ENCODE measurements at places on chromosomes 4 and X.

- no peak for DNase-seq
Measured at GRCh38 chr4:166021617-166022016, 148.6 kb downstream of the TLL1 start.

- DNase-seq = no peak
Measured at GRCh38 chr4:185017964-185018772, at the start of gene HELT. Gene HELT (plus strand): TSS chr4:185018490. CDS start chr4:185018929, 439 bp downstream.

- DNase-seq = no peak
Measured at GRCh38 chrX:10949541-10949940, 161.6 kb upstream of the HCCS start.

DNA sequence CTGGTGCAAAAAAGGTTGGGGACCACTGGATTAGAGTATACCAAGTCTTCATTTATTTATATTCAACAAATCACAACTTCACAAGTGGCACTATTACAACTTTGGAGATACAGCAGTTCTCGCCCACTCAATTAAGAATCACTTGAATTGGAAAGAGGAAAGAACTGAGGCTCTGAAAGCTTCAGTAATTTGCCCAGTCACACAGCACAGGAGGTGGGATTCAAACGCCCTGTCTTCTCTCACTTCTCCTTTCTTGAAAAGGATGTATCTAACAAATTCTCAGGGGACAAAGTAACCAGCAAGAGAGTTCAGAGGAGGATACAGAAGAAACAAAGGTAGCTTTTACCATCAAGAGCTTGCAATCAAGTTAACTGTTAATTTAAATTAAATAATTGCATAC, 12.4 kb downstream of the SMIM14 start:
- DNase-seq = no peak

GRCh38 chr4:95957054-95957453, 117.2 kb downstream of the PDHA2 start:
- DNase-seq = no peak

GRCh38 chrX:38500866-38501265, 60.5 kb upstream of the TSPAN7 start:
- DNase-seq = no peak

DNA sequence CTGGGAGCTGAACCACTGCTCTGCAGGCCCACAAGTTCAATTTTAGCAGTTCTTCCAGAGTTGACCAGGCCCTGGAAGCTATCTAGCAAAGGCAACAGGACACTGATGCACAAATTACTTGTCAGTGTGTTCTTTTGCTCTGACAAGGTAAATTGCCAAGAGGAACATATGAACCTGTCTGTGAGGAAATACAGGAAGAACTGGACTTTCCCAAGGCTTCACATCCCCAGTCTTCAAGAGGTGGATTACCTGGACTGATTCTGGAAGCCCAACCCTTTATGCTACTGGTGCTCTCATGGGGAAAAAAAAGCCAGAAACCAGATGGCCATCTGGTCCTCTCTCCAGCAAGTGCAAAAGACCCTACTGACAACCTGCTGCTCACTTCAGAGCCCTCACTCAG, 1.9 kb upstream of the TMEM185A start:
- no peak for DNase-seq

DNA sequence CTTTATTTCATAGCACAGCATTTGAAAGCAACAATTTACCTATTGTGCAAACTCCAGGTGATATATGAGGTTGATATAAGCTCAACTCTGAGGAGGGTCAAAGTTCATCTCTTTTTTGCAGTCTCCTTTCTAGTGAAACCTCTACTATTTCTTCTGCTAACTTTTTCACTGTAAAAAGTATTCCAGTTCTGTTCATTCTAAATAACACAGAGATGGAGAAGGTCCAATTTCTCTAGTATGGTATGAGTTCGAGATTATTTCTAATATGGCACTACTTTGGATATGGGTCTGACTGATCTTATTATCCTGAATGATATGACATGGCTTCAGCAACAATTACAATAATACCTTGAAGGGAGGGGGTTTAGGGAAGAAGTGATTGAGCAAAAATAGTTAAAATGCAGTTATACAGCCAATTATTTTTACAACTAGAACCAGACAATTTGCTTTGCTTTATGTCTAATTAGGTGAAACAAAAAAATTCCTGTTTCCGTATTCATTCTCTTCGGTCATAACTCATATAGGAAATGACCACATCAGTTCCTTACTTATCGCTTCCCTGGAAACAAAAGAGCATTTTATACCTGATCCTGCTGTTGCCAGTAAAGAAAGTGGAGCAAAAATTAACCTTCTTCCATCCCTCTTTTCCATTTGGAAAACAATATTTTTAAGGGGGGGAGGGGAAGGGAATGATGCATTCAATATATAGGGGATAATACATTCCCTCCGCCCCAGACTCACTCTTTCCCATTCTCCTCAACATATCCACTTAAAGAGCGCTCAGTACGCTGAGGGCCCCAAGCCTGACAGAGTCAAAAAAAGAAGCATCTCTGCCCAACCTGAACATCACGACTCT, 1.0 kb downstream of the TBC1D9 start:
- DNase-seq = no peak

GRCh38 chrX:150262456-150262855, 100.7 kb upstream of the MAMLD1 start:
- no peak for DNase-seq

DNA sequence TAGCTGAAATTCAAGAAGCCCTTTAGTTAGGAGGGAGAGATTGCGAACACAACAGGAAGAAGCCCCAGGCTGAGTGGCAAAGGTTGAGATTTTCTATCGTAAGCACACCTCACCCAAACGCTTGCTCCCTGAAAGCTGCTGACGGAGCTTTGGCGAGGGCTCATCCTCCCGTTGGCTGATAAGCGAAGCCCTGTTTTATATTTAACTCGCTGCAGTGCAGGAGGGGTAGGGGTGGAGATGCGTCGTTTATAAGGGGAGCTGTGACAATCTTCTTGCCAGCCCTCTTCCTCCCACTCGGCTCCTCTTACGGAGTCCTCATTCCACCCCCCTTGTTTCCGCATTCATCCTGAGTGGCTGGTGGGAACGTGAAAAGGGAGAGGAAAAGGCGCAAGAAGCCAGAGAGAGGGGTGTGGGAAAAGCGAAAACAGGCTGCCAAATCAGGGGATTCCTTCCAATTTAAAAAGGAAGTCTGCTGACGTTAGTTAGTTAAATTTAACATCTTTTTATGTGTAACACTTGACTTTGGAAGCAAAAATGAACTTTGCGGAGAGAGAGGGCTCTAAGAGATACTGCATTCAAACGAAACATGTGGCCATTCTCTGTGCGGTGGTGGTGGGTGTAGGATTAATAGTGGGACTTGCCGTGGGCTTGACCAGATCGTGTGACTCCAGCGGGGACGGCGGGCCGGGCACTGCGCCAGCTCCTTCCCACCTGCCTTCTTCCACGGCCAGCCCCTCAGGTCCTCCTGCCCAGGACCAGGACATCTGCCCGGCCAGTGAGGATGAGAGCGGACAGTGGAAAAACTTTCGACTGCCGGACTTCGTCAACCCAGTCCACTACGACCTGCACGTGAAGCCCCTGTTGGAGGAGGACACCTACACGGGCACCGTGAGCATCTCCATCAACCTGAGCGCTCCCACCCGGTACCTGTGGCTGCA, at the start of gene ENPEP:
Gene ENPEP, plus strand, starts transcription at position 275 of the 938 bp plus-strand sequence. Its CDS starts 260 bp downstream, at position 535.
- no peak for DNase-seq

- DNase-seq = peak; percentile 0
Measured at GRCh38 chr4:170089668-170090351, at the start of gene AADAT. Gene AADAT (minus strand): TSS chr4:170089956. CDS start chr4:170089690, 266 bp downstream.

- no peak for DNase-seq
Measured at GRCh38 chr4:150794706-150795105, 212.8 kb downstream of the MAB21L2 start.

- no peak for DNase-seq
Measured at GRCh38 chr4:73189274-73189810, 69.3 kb downstream of the ANKRD17 start.

DNA sequence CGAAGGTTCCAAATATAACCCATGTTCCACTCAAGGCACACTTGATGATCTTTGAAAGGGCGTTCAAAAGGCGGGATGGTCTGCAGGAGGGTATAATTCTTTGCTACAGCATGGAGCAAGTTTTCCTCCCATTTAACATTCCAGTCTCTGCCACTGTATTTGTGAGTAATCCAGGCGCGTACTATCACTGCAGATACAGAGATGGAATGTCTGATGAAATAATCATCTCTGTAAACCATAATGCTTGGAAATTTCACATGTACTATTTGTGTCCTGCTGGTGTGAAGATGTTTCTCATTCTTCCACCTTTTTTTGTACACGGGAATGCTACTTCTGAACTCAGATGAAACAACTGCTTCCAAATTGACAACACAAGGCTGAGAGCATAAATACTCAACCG, 15.5 kb downstream of the SEL1L3 start:
- no peak for DNase-seq

DNA sequence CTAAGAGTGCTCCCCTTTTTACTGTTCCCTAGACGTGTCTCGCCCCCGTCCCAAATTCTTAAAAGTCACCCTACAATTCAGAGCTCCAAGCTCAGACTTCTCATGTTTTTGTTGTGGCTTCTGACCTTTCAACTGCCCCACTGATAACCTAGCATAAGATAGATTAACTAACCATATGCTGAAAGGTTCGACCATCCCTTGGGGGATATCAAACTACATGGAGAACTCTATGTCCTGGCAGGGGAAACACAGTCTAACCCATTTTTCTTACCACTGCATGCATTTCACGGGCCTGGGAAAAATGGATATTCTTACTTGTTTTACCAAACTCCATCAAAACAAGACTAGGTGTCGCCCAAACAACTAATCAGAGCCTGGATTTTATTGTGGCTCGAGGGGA, 236.4 kb upstream of the MID1 start:
- DNase-seq = no peak

GRCh38 chr4:127450276-127450675, 182.5 kb upstream of the INTU start:
- no peak for DNase-seq

- DNase-seq = no peak
Measured at GRCh38 chrX:48684134-48684533, 535 bp downstream of the WAS start.

DNA sequence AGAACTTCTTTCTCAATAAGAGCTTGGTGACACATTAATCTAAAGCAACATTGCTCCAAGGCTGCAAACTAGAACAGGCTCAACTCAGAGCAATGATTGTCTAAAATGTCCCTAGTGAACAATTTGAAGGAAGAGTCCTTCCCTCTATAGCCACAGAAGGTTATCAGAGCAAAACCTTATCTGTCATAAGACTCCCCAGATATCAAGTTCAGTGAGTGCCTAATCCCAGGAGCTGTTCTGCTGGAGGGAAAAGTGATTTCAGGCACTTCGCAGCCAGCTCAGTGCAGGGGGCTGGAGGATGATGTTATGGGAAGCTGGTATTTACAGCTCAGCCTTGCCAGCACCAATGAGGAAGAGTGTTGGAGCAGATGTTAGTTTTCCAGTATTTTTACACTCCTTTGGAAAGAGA, 497.5 kb downstream of the INPP4B start:
- no peak for DNase-seq

- DNase-seq = no peak
Measured at GRCh38 chr4:41930139-41930831, 4.9 kb upstream of the TMEM33 start.

- no peak for DNase-seq
Measured at GRCh38 chr4:110533940-110534339, 58.0 kb downstream of the ENPEP start.

DNA sequence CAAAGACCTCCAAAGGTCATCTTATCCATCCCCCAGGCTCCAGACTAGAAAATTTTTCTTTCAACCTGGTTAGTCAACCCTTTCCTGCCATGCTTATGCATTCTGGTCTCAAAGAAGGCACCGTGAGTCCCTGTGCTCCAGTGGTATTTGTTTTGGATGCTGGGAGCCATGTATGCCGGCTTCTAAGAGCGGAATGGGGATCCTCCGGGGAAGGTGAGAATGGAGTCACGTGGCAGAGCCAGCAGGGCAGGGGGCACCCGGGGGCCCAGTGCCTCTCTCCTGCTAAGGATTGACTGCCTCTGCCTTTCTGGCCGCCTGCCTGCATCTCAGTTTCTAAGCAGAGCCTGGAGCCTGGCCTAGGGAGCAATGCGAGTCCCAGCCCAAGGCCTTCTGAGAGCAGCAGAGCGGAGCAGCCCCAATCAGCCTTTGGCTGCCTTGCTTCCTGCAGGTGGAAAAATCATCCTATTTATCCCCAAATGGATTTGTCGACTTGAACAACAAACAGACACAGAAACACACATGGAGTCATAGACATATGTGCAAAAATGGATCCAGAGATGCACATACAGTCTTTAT, 141.0 kb downstream of the PJA1 start:
- no peak for DNase-seq

GRCh38 chr4:108596344-108596743, 24.0 kb upstream of the RPL34 start:
- no peak for DNase-seq

DNA sequence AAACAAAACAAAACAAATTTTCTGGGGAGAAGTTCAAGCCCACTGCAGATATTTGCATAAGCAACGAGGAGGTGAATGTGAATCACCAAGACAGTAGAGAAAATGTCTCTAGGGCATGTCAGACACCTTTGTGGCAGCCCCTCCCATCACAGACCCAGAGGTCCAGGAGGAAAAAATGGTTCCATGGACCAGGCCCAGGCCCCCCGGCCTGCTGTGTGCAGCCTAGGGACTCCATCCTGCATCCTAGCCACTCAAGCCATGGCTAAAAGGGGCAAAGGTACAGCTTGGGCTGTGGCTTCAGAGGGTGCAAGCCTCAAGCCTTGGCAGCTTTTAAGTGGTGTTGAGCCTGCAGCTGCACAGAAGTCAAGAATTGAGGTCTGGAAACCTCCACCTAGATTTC, 54.0 kb downstream of the LPAR4 start:
- DNase-seq = no peak

- no peak for DNase-seq
Measured at GRCh38 chr4:77992581-77992980, 64.5 kb upstream of the FRAS1 start.

DNA sequence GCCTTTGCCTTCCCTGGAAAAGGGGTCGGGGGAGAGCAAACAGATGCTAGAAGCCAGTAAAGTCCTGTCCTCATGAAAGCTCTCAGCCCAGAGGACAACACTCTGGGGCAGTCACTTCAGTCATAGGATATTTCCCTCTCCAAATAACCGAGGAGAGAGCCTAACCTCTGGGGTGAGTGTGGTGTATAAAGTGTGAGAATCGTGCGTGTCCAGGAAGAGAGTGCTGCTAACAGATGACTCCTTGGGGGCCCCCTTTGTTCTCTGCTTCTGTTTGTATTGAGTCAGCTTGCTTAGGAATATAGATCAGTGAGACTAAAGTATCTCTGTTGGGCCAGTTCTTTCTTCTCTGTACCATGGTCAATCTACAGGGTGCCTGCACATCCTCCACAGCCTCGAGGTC, 247.2 kb downstream of the PALLD start:
- DNase-seq = no peak

- DNase-seq = no peak
Measured at GRCh38 chr4:112513971-112514646, 1.9 kb downstream of the NEUROG2 start.

GRCh38 chrX:75151827-75152592, 4.1 kb downstream of the ABCB7 start:
- DNase-seq = no peak

- DNase-seq = no peak
Measured at GRCh38 chr4:21198683-21199082, 498.4 kb downstream of the PACRGL start.

Measured in stimulated activated CD8-positive, alpha-beta memory T cell treated with anti-CD3 and anti-CD28 coated beads, Interleukin-4, amount 100 ng/mL, for 24 hours (primary cell).